ENCODE measurements at places on chromosomes 1 and 21. TPM values are rescaled to one million over a fixed set of nuclear protein-coding genes. Genes with fewer than 3 reads are reported as not detected.
A peak's percentile ranks its signal among the peaks of the same experiment; 100 is the strongest.

The GUCA2A gene
- not detected for total RNA-seq

The NGF gene
- total RNA-seq = 4.3 TPM

DNA sequence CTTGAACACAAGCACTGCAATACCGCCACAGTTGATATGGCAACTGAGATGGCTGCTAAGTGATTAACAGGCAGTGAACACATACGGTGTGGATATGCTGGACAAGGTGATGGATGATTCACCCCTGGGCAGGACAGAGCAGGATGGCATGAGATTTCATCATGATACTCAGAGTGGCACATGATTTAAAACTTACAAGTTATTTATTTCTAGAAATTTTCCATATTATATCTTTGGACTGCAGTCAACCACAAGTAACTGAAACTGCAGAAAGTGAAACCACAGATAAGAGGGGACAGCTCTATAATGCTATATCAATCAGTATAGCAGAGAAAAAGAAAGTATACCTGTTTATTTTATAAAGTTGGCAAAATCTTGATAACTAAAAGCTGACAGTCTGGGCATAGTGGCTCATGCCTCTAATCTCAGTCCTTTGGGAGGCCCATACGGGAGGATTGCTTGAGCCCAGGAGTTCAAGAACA lies 47.9 kb downstream of the PHACTR4 start:
- peak; percentile 66 for DNase-seq

- no peak for DNase-seq
Observed at GRCh38 chr1:163054181-163054591, 15.0 kb upstream of the RGS4 start.

DNA sequence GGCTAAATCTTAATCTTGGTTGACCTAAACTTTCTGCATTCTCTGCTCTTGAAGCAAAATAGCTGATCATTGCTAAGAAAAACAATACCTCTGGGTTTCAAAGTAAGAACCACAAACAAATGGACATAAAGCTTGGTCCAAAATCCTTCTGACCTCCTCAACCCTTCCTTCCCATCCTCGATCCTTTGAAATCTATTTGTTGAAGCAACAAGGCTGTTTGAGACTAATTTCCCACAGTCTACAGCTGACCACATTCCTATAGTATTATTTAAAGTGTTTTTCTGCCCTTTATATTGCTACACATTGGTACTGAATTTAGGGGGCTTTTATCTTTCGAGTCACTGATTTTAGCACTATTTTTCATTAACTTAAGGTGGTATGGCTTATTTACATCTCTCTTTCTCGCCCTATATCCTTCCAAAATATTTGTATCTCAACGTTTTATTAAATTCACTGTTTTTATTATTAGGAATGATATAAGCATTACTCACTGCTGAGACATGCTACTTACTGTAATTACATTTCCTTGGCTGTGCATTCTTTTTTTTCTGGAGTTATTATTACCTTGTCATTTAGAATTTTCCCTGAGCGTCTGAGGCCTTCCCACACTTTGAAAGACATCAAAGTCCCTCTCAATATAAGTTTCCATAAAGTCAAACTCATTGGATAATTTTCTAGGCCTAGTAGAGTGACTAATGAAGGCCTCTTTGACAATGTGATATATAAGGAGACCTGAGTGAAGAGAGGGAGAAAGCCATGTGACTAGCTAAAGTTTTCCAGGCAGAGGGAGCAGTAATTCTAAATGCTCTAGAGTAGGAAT lies 73.9 kb downstream of the RAB3GAP2 start:
- DNase-seq = no peak

GRCh38 chr1:66380452-66381212 lies 153.3 kb upstream of the SGIP1 start:
- no peak for DNase-seq

DNA sequence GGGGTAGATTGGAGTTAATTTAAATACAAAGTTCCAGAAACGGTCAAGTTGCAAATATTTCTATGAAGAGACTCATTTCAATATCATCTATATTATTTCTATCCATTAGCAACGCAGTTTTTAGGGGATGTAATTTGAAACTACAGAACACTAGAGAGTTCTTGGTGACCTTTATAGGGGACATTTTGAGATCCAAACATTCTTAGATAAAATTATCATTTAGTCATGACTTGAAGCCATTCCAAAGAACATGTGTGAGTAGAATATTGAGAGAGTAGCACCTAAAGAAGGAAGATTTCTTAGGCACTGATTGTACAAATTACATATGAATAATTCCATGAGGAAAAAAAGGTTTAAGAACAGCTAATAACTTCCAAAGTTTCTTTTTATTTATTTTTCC lies 19.0 kb downstream of the CHIA start:
- DNase-seq = no peak

DNA sequence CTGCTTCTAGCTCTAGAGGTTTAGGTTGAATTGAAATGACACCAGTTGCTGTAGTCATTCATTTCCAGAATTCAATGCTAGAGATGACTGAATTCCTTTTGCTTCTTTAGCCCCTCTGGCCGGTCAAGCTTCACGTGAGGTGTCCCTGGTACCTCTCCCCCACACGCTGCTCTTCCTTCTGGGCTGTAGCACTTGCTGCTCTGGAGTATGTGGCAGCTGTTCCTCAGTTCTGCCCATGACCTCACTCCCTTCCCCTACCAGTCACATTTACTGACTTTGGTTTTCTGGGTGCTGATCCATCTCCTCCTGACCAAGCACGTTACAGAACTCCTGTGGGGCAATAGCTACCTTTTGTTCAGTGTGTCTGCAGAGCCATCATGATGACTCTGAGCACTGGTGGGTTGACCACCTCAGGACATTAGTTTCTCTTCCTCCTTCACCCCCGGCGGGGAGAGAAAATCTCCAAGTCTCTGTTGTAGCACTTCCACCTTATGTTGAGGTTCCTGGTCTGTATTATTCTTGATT lies 128.1 kb downstream of the HHAT start:
- no peak for DNase-seq

DNA sequence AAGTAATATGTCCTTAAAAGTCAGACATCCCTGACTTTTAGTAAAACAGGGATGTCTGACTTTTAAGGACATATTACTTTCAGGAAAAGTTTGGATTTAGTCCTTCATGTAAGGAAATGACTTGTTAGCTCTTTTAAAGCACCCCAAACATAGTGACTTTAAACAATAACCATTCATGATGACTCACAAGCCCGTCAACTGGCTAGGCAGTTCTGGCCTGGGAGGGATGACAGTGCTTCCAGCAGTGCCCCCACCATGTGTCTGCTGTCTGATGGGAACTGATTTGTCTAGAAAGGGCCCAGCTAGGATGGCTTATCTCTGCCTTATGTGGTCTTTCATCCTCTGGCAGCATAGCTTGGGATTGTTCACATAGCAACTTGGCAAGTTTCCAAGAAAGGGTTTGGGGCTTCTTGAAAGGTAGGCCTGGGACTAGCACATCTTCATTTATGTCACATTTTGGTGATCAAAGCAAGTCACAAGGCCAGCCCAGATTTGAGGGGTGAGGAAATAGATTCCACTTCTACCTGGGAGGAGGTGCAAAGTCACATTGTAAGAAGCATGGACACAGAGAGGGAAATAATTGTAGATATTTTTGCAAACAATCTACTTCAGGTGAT lies 143.5 kb downstream of the C1orf94 start:
- peak; percentile 76 for DNase-seq

- DNase-seq = peak; percentile 11
Observed at GRCh38 chr1:64923294-64923718, 43.0 kb downstream of the JAK1 start.
